Bone marrow (tissue), 2 donors: ENCODE measurements at places on chromosomes 11 and 22.
A peak's percentile ranks its signal among the peaks of the same experiment; 100 is the strongest.

GRCh38 chr11:11748706-11749365 is 92.9 kb upstream of the USP47 start:
- no peak for DNase-seq

- no peak for DNase-seq
Observed at GRCh38 chr11:116272181-116272789, 500.5 kb downstream of the BUD13 start.

GRCh38 chr11:92536883-92537282 is 312.3 kb downstream of the FAT3 start:
- DNase-seq, result no peak

DNA sequence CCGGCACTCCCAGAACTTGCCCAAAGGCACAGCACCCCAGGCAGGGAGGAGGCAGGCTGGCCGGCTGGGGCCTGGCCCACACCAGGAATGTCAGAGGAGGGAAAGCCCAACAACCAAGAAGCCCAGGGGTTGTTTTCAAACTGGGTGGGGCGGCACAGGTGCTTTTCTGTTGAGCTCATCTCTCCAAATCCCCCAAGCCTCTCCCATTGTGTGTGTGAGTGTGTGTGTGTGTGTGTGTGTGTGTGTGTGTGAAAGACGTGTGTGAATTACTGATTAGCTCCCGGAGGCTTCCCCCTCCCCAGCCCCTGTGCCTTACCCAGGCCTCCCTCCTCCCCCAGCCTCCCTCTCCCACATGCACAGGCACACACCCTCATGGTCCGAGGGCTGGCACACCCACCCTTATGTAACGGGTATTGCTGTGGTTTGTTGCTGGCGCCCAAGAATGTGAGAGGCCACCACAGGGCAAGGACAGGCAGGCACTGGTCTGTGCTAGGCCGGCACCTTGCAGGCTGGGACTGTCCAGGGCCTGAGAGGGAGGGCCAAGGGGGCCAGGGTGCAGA is 15.9 kb downstream of the TRIM29 start:
- DNase-seq, result no peak

DNA sequence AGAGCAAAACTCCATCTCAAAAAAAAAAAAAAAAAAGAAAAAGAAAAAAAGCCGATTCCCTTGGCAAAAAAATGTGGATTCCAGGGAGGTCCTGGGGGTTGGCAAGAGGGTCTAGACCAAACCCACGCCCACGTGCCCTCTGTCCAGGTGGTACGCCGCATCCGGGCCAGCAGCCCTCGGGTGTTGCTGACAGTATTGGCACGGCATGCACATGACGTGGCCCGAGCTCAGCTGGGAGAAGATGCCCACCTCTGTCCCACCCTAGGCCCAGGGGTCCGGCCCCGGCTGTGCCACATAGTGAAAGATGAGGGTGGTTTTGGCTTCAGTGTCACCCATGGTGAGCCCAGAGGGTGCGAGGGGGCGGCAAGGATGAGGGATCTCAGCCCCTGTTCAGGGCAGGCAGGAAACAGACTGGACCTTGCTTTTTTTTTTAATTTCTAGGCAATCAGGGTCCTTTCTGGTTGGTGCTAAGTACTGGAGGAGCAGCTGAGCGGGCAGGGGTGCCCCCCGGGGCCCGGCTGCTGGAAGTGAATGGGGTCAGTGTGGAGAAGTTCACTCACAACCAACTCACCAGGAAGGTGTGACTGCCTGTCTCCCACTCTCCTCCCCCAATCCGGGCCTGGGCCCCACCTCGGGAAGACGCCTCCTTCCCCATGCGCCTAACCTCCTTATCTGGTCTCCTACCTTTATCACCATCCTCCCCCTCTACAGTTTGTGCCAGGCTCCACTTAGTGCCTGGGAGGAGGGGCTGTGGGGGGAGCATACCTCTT is 2.0 kb downstream of the NHERF4 start:
- no peak for DNase-seq

- DNase-seq, result no peak
Observed at GRCh38 chr11:60240662-60241061, 2.3 kb downstream of the MS4A4E start.

DNA sequence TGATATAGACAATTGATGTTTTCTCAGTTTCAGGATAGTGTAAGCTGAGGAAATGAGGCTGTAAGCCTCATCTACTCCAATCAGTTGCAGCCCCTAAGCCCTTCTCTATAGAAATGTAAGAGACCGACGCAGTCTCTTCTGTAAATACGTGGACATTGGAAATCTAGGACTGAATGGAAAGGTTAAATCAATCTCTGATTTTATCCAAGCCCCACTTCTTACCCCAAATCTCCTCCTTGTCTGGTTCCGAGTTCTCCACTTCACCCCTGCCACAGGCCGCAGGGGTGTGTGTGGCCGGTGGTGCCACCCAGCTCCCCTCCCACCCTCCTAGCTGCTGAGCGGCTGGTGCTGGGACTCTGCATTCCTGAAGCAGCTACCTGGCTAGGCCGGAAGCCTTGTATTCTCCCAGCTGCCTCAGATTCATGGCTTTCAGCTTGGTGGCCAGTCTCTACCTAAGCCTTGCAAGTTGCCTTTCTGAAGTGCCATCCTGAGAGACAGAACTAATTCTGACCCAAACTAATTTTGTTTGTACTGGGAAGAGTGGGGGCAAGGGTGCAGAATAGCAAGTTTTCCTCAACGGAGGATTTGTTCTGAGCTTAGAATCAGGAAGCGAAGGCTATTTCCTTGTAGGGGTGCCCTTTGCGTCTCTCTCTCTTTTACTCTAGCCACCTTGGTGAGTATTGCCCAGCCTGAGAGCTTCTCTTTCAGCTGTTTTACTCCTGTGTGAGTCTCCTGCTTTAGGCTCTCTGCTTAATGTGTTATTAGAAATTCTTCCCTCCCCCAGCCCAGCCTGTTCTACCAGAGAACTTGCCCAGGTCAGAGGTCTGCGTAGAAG is 749 bp downstream of the VWA5A start:
- DNase-seq, result no peak

DNA sequence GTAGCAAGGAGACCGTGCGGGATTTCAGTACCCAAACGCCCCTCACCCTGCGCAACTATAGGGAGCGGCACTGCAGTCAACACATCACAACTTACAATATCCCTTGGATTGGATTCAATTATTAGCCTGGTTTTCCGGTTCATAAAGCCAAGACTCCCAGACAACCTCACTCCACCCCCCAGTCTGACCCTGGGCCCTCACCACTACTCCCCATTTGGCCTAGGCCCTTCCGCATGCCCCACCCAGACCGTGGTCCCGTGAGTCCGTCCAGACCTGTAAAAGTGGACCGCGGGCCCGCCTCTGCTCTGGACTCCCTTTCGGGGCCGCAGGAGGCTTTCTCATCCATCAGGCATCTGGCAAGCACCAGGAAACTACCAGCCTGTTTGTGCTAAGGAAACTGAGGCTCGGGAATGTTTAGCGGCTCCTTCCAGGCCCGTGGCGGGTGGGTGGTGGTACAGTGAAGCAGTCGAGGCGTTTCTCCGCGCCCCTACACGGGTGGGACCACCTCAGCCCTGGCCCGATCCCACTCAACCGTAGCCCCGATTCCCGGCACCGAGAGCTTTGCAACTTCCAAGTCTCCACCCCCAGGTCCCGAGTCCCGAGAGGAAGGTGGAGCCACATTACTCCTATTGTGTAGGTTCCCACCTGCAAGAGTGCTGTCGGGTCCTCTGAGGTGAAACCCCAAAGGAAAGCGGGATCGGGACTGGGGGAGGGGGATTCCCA is 679 bp upstream of the DPP3 start:
- no peak for DNase-seq

DNA sequence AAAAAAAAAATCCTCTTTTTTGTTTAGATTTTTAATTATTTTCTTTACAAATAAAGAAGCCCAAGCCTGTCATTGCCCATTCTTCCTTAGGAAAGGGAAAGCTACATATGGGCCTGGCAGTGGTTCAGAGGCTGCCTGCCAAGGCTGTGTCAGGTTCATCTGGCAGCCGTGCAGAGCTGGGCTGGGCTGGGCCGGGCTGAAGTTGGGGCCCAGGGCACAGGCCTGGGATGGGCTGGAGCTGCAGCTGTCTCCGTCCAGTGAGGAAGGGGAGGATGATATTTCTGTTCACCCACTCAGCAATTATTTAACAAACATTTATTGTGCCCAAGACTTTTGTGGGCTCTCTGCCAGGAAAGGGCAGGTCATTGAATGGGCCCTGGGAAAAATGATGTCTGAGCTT is 4.6 kb downstream of the PRR5L start:
- DNase-seq, result no peak

DNA sequence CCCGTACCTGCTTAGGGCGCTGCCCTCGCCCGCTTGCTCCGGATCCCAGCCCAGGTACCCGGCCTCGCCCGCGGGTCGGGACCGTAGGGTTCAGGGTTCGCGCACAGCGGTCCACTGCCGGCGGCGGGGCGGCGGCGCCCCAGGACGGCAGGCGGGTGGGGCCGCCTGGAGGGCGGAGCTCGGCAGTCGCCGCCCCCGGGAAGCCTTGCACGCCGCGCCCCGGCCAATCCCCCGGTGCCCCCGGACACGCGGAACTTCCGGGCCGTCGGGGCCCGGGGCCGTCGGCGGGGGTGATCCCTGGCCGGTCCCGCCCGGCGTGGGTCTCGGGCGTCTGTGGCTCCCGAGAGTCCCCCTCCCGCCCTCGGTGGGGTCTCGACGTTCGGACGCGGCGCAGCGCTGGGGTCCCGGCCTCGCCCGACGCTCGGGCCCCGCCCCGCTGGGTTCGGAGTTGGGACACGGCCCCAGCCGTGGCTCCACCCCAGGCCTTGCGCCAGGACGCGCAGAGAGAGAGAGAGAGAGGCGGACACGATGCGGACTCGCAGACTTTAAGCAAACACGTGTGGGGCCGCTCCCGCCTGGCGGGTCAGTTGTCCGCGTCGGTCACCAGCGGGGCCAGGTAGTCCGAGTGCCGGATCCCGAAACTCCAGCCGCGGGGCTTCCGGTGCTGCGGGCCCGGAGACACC is at the start of gene TYMP:
TYMP (minus strand) TSS at position 116 of the 683 bp plus-strand sequence. CDS start 303 bp downstream, outside the sequence.
- DNase-seq, result peak; percentile 96

- no peak for DNase-seq
Observed at GRCh38 chr11:110776081-110776480, 63.8 kb upstream of the ARHGAP20 start.

DNA sequence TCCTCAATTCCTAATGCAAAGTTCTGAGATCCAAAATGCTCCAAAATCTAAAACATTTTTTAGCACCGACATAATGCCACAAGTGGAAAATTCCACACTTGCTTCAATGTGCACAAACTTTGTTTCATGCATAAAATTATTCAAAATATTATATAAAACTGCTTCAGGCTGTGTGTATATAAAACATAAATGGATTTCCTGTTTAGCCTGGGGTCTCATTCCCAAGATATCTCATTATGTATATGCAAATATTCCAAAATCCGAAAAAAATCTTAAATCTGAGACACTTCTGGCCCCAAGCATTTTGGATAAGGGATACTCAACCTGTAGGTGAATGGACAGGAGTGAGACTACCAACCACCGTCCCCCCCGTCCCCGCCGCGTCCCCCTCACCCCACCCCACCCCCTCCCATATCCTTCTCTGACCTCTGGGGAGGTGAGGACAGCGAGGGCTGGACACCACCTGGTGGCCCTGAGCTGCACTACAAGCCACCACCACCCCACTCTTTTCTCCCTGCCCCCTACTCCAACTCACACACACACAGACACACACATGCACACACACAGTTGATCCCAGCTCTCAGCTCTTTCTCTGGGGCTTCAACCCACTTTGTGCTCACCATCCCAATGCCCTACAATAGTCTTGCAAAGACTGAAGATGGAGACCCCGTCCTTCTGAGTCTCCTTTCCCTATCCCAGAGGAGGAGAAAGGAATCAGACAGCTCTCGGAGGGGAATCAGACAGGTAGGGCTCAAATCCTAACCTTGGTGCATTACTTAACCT is 101.0 kb downstream of the PDE2A start:
- no peak for DNase-seq

GRCh38 chr11:133967599-133968238 is 11.0 kb upstream of the IGSF9B start:
- no peak for DNase-seq
